Ascending aorta (tissue), 2 donors: ENCODE measurements at places on chromosomes 4 and X. TPM values are rescaled to one million over a fixed set of nuclear protein-coding genes. Genes with fewer than 3 reads are reported as not detected.

- peak; percentile 73 for DNase-seq
Observed at GRCh38 chr4:11480683-11481082, 52.0 kb upstream of the HS3ST1 start.

- no peak for DNase-seq
Observed at GRCh38 chrX:71292669-71293365, 8.7 kb upstream of the ITGB1BP2 start.

GRCh38 chr4:163922302-163922701, 427.8 kb downstream of the TMA16 start:
- DNase-seq = no peak

CCNQ gene
- 52.7 TPM for total RNA-seq

DNA sequence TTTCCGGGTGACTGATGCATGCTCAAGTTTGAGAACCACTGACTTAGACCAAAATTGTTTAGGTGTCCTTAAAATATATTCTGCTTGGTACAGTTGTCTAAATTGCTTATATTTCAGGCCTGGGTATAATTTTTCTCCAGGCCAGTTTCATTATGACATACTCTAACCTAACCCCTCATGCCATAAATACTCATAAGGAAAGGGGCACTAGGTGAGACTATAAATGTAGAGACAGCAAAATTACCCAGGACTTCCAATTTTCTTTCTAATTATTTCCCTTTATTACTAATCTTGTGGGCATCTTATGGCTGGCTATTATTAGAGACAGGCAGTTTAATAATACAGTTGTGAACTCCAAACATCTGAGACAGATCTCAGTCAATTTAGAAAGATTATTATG, 150.2 kb downstream of the RRAGB start:
- DNase-seq = no peak

DNA sequence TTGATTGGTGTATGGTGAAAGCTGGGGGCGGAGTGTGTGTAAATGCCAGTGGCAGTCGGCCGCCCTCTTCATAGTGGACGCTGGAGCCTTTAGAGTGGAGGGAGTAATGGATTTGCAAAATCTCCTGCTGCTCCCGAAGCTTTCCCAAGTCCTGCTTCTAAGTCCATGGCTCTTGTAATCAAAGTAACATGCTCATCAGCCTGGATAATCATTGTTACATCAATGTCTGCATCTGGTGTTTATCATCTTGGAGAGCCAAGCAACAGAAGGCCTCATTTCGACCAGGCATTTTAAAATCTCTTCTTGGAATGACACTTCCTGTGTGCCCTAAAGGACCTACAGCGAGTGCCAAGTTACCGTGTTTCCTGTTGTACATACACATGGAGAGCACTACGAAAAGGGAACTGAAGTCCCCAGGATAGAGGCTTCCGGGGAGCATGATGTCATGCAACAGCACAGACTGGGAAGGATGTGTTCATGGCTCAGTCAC, 32.2 kb downstream of the UNC5C start:
- DNase-seq = no peak

DNA sequence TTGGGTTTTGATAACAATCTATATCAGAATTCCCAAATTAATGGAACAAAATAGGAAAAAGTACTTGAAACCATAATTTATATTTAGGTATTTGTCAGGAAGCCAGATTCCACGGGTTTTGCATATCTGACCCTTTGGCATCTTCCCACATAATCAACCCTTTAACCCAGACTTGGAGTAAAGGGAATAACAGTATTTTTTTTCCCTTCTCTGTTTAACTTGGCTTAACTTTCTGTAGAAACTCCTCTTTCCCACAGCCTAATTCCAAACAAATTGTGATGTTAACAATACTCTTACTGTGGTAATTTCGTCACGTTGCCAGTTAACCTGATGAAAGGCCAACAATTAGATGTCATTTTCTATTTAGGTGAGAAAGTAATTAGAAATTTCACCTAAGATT, 49.4 kb upstream of the GUCY1A1 start:
- DNase-seq = no peak

GRCh38 chr4:156475322-156475721, 496.3 kb downstream of the PDGFC start:
- DNase-seq = no peak

GRCh38 chr4:173505924-173506518, 24.0 kb downstream of the HAND2 start:
- DNase-seq = peak; percentile 85

- DNase-seq = no peak
Observed at GRCh38 chr4:54332542-54332941, 103.4 kb downstream of the PDGFRA start.
